ENCODE measurements at places on chromosomes 1 and 21.

DNA sequence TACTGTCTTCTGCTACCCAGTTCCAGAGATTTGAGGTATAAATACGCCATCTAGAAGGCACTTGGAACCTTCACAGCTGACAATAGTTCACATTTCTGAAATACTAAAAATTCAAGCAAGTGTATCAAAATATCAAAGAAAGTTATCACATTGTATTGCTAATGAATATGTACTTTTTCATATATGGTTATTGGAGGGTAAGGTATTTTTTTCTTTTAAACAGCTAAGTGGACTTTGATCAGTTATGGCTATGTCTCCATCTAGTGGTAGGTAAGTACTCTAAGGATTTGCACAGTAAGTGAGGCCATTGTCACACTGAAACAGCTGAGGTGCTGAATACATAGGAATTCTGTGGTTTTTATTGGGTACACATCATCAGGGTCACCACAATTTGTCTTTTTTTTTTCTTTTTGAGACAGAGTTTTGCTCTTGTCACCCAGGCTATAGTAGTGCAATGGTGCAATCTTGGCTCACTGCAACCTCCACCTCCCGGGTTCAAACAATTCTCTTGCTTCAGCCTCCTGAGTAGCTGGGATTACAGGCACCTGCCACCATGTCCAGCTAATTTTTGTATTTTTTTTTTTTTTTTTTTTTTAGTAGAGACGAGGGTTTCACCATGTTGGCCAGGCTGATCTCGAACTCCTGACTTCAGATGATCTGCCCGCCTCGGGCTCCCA lies 49.1 kb upstream of the CR2 start:
- peak; percentile 73 for DNase-seq

DNA sequence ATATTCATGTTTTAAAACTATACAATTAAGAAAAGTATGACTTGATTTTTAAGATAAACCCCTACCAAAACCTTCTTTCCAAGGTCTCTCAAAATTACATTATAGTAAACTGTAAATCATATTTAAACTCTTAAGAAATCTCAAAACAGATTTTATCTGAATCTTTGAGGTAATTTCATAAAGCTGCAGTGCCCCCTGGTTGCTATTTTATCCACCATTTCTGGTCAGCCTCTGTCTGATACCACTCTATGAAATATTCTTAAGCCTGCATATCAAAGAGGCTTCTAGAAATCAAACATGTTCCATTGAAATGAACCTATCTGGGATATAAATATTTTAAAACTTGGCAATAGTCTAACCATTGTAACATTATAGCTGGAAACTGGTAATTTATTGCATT lies 317.3 kb downstream of the COL11A1 start:
- DNase-seq, result peak; percentile 9

DNA sequence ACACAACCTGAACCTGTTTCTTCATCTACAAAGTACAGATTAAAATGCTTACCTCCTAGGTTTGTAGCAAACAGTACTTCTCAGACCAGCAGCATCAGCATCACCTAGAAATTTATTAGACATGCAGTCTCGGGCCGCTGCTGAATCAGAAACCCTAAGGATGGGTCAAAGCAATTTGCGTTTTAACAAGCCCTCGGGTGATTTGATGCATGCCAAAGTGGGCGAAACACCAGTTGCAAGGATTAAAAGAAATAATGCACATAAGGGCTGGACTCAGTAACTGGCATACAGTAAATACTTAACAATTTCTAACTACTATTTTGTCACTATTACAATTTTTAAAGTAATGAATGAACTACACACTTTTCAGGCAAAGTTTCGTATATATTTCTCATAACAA lies 47.5 kb downstream of the SH3GLB1 start:
- DNase-seq, result no peak

DNA sequence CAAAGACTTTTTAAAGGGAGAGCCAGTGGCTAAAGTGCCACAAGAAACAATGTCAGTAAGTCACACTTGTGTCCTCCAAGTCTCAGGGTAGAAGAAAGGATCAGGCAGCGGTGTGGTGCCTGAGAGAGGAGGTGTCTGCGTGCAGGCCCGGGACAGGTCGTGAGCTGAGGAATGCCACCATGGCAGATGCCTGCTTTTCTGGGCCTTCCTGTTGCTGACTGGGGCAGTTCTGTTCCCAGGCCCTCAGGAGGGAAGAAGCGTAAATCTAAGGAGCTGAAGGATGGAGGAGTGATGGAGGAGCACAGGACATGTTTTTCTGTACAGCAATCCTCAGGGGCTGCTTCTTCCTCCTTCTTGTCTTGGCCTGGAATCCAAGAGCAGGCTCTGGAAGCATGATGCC lies 165.8 kb downstream of the ZBTB18 start:
- no peak for DNase-seq

GRCh38 chr1:24759492-24759891 lies 14.2 kb downstream of the CLIC4 start:
- no peak for DNase-seq

DNA sequence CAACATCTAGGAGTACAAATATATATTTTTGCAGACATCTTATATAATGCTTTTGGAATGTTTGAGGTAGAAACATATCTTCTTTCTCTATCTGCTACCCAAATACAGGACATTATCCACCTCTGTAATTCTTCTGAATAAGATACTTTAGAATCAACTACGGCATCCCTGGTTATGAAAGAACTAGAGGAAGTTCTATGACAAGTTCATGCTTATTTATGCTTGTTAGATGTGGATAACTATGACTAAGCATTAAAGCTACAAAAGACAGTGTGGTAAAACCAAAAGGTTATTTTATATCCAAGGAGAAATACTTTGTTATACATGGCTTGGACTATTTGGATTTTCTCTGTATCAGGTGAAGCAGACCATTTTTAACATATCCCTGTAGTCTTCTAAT lies 894.0 kb downstream of the KCNT2 start:
- no peak for DNase-seq

DNA sequence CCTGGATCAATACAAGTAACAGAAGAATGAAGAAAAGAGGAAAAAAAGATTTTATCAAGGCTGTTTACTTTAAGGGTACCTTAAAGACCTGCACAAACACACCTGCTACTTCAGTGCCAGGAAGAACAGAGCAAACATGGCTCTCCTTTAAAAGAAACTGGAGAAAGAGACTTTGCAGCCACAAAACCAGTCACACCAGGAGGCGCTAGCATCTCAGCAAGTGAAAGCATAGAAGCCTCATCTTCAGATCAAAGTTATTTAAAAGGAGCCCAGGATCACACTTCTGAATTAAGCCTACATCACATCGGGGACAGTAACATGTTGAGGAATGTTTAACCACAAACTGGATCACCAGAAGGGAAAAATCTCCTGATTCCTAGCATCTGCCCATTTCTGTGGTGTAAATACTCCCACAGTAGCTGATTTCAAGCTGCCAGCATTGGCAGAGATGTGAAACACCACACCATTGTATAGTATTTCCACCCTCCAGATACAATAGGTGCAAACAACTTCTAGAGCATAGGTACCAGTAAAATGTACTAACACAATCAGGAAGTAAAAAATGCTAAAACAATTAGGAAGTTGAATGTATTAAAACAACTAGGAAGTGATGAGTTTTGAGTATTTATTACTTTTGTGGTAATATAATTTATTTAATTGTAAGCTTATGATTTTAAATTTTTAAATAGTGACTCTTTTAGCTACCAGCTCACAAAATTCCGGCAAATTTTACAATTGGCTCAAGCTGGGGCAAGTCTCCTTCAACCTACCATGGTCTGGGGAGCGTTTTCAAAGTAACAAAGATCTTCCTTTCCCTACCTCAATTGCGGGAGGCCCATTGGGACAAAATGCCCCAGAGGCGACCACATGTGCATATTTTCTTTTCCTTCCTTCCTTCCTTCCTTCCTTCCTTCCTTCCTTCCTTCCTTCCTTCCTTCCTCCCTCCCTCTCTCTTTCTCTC lies 105.3 kb upstream of the CLDN14 start:
- DNase-seq, result no peak

DNA sequence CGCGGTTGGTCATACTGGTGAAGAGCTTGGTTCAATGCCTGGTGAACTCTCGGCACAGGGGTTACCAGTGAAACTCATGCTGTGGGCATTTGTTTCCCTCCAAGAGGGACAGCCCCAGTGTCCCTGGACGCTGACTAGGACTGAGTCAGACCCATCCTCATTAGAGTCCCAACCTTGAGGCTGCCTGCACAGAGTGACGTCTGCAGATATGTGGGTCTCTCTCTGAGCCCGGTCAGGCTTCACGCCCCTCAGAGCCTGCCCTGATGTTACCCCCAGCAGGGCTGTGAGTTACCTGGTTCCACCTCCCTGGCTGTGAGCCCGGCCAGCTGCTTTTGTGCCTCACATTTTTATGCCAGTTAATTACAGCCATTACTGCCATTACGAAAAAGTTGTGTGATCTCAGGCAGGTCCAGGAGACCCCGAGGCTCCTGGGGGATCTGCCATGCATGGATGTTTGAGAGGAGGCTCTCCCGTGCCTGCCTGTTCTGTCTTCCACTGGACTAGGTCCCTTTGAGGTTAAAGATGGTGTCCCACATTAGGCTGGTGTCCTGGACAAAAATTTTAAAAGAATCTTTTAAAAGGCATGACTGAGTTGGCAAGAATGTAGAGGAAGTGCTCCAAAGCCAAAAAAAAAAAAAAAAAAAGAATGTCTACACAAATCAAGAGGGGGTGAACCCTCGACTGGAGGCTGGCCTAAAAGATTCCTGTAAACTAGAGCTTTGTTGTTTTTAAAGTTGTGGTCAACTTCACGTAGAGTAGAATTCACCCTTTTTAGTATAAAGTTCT lies 36.6 kb upstream of the PADI1 start:
- peak; percentile 96 for DNase-seq

DNA sequence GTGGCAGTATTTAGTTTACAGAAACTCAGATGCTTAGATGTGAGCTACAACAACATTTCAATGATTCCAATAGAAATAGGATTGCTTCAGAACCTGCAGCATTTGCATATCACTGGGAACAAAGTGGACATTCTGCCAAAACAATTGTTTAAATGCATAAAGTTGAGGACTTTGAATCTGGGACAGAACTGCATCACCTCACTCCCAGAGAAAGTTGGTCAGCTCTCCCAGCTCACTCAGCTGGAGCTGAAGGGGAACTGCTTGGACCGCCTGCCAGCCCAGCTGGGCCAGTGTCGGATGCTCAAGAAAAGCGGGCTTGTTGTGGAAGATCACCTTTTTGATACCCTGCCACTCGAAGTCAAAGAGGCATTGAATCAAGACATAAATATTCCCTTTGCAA lies 59.7 kb upstream of the ZNF326 start:
- no peak for DNase-seq

DNA sequence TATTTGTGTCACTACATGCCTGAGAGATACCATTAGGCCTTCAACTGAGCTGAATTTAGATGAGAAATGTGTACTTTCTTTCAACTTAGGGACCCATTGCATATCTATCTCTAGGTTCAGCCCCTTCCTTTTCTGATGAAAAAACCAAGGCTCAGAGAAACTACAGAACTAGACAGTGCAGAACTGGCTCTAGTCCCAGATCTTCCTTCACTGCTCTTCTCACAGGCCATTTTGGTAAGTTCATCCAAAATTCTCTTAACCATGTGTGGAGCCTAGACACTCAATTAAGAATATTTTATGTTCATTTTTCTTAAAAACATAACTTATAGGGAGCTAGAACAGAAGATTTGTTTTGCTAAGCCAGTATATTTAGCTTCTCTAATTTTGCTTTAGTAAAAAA lies 128.9 kb downstream of the ASTN1 start:
- DNase-seq, result no peak

All from NCI-H1105 treated with DMSO at 0.1 percent for 48 hours (cell line).